ENCODE measurements at places on chromosomes 1 and 21.

- DNase-seq: no peak
These were observed 661 bp downstream of the PLEKHO1 start for GRCh38 chr1:150150133-150151021.

GRCh38 chr1:202631076-202631923, 79.0 kb downstream of the SYT2 start:
- DNase-seq: no peak

DNA sequence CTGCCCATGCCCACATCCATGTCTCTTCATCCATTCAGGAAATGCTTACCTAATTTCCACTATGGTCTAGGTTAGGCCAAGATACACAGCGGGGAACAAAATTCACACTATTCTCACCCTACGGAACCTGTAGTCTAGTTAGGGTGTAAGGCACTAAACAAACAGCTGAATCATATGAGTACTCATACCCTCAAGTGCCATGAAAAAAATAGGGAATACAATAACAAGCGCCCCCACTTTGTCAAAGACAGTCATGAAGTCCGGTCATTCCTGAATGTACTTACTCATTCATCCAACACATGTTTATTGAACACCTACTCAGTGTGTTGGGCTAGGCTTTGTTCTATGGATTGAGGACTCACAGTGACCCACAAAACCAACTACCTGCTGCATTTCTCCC, 6.2 kb upstream of the FYB2 start:
- no peak for DNase-seq

GRCh38 chr1:174971902-174972301, 27.8 kb upstream of the CACYBP start:
- no peak for DNase-seq

DNA sequence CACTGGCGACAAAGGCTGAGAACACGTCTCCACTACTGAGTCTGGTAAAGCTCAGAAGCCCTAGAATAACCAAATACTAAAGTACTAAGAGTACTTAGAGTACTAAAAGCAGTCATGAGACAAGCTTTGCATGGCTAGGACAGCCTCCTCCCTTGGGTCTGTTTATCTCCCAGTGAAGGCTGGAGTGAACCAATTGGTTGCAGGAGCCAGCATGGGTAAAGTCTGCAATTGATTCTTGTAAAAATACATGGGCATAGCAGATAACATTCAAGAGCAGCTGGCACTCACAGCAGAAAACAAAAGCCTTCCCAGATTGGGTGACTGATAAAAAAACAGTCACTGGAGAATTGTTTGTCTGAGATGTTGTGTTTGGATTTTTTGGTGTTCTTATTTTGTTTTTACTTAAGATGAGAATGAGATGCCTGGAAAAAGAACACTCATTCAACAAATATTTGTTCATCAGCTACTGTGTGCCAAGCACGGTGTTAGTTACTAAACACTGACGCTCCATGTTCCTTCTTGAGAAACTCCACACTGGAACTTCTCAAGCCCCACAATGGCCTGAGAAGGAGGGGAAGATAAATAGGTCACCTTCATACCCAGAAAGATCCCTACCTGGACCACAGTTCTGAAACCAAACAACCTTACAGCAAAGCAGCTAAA, 3.7 kb downstream of the IRF6 start:
- DNase-seq: no peak

GRCh38 chr1:235093013-235093695, 35.5 kb downstream of the TOMM20 start:
- peak; percentile 60 for DNase-seq
